ENCODE measurements at places on chromosomes 2 and 18.

DNA sequence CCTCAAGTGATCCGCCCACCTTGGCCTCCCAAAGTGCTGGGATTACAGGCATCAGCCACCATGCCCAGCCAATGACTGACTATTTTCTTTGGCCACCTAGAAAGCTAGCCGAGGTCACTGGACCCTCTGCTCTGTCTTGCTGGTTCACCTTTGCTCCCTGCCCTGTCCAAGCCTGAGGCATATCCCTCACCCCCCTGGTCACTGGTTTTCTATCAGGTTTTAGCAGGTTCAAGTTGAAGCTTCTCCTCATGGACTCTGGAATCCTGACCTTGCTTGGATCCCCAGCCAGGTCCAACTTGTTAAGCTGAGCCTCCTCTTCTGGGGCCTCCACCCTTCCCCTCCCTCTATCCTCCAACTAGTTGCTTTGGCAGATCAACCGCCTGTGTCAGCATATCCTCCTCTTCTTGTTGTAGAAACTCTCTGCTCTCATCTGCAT lies 33.4 kb downstream of the PAX8 start:
- no peak for DNase-seq

- DNase-seq, result no peak
These were observed 10.6 kb upstream of the FAM117B start for GRCh38 chr2:202624133-202624532.

- peak; percentile 46 for DNase-seq
These were observed 32.5 kb upstream of the MRPS9 start for GRCh38 chr2:105005181-105005951.

DNA sequence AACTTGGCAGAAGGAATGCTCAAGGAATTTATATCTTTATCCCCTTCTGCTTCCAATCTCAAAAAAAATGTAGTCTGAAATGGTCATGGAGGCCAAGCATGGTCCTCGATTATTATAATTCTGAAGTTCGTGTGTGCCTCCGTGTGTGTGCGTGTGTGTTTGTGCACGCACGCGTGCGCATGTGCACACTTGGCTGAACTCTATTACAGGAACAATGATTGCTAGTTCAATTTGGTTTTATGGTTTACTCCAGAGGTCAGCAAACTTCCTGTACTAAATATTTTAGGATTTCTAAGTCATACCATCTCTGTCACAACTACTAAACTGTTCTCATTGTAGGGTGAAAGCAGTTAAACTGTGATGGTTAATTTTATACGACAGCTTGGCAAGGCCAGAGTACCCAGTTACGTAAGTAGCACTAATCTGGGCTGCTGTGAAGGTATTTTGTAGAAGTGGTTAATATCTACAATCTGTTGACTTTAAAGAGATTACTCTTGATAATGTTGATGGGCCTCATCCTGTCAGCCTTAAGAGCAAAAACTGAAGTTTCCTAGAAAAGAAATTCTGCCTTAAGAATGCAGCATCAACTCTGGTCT lies 5.8 kb upstream of the MARCHF7 start:
- DNase-seq, result no peak

DNA sequence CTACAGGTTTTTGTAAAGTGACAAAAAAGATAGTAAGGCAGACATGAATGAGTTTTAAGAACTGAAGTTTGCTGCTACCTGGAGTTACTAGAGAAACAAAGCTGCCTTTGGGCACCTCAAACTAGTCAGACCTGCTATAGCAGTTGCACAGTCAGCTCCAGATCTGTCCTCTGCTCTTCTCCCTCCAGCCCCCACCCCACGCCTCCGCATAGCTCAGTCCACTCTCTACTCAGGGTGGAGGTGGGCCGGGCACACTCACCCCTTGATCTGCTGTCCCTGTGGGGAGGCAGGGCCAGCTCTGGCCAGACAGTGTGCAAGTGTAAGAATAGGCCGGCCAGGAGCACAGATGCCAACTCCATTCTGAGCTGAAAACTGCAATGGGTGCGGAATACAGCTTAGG lies 4.1 kb downstream of the SERTAD2 start:
- DNase-seq, result peak; percentile 84

- DNase-seq, result no peak
These were observed 55.2 kb upstream of the RALBP1 start for GRCh38 chr18:9419956-9420631.

DNA sequence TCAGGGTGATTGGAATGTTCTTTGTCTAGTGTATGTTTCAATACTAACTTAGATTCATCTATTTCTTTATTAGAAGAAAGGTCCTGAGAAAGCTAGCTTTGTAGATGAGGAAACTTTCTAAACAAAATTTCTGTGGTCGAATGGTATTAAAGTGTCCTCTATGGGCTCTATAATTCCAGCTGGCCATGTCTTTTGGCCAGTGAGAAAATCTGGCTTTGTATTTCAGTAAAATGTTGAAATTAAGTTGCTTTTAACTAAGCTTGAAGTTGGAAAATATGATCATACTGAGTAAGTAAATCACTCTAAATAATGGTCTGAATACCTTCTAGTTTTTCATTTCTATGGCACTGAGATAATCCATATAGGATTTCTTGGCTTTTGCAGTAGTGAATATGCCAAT lies 148.8 kb downstream of the RDH14 start:
- DNase-seq, result no peak

- DNase-seq, result peak; percentile 90
These were observed 287.4 kb downstream of the PRKCE start for GRCh38 chr2:45938649-45939511.

DNA sequence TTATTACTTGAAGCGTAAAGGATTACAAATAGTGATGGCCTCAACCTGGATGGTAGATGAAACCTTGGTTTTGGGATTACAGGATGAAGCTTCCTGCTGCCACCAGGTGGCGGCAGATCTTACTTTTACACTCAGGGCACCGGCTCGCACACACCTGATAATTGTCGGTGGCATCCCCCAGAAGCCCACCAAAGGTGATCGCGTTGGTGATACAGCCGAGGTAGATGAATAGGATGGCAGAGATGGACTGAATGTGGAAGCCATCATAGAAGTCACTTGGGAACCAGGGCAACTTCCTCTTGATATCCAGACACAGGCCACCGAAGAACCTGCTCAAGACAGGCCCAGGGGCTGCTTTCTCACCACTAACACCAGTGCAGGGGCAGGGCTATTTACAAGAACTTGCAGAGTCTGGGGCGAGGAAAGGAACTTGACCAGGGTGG lies 51.8 kb downstream of the MTHFD2 start:
- peak; percentile 20 for DNase-seq

DNA sequence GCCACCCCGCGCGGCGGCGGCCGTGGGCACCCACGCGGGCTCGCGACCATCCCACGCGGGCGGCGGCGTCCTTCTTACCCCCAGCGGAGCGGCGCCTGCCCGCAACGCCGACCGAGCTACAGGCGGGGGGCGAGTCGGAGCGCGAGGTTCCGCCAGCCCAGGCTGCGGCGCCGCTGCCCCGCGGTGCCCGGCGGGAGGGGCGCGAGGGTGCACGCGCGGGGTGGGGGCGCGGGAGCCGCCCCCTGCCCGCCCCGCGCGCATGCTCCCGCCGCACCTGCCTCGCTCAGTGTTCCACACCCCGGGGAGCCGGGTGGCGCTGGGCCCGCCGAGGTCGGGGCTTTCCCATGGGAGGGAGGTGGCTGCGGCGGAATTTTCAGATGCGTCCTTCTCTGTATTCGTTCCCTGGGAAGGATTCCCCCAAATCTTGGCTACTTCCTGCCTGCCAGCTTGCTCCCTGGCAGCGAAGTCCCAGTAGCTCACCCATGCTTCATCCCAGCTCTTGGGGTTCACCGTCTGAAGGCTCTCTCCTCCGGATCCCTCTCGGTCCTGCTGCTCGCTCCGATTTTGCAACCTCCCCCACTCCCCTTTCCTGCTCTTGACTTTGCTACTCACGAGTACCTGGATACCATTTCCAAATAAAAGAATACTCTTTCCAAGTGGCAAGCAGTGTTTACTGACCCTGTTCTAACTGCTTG lies at the start of gene L3MBTL4:
Gene L3MBTL4 (minus strand): TSS at position 189 of the 695 bp plus-strand sequence. CDS start 103,286 bp downstream, outside the sequence.
- peak; percentile 59 for DNase-seq

DNA sequence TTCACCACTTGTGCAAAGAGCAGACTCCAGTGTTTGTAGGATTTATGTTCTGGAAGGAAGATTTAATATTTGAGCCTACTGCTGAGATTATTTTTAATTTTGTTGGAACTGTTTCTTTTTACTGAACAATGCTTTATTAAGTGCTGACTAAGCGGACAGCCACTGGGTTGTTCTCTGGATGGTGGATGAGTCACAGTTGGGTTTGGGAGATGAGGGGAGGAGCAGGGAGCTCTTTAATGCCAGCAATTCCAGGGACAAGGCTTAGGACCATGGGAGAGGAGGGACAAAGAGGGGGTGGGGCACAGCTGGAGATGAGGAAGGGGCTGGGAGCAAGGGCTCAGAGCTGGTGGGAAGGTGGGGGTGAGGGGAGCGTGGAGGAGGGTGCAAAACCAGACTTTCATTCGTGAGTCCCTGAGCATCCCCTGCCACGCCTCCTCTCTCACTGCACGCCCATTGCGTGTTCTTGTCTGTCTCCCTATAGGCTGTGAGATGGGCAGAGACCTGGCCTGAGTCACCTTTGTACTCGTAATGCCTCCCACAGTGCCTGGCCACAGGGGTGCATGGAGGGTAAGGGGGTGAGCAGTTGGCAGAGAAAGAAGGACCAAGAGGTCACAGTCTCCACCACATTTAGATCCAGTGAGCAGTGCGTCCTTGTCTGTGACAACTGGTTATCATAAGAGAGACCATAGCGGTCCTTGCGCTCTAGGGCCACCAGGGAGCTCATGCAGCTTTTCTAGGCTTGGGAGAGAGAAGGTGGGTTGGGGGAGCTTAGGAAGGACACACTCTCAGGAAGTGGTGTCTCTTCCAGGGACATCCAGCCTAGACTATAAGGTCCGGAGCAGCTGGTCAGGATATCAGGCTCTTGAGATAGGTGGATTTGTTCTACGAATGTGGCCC lies 18.4 kb downstream of the SLC4A3 start:
- no peak for DNase-seq

- DNase-seq, result no peak
These were observed 44.2 kb downstream of the ARID5A start for GRCh38 chr2:96580771-96581170.

DNA sequence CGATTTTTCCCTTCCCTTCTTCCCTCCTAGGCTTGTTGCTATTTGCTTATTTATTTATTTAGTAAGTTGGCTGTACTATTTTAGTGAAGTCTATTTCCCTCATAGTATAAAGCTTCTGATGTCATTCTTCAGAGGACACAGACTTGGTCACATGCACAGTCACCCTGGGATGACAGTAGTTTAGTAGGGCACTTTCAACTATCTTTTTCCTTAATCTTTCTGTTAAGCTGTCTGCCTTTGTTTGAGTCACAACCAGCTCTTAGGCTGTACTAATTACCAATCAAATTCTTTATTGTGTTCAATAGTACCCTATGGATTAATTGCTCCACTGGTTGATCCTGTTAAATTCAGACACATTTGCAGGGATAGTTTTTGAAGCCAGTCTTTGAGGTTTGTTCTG lies 26.9 kb upstream of the RAB31 start:
- no peak for DNase-seq

DNA sequence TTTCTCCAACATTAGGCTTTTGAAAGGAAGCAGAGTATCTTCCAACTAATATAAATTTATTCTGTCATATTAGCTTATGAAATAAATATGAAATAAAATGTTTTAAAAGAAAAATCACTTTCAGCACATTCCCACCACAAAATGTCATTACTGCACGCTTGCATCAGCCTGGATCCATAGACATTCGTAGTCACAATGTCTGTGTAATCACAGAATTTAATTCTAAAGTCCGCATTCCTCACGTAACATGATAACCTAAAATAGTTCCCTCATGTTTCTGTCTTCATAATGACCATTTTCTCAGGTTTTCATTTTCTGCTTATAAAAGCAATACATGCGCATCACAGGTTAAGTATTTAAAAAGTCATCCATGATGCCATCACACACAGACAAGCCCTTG lies 47.1 kb downstream of the HDAC4 start:
- DNase-seq, result no peak

DNA sequence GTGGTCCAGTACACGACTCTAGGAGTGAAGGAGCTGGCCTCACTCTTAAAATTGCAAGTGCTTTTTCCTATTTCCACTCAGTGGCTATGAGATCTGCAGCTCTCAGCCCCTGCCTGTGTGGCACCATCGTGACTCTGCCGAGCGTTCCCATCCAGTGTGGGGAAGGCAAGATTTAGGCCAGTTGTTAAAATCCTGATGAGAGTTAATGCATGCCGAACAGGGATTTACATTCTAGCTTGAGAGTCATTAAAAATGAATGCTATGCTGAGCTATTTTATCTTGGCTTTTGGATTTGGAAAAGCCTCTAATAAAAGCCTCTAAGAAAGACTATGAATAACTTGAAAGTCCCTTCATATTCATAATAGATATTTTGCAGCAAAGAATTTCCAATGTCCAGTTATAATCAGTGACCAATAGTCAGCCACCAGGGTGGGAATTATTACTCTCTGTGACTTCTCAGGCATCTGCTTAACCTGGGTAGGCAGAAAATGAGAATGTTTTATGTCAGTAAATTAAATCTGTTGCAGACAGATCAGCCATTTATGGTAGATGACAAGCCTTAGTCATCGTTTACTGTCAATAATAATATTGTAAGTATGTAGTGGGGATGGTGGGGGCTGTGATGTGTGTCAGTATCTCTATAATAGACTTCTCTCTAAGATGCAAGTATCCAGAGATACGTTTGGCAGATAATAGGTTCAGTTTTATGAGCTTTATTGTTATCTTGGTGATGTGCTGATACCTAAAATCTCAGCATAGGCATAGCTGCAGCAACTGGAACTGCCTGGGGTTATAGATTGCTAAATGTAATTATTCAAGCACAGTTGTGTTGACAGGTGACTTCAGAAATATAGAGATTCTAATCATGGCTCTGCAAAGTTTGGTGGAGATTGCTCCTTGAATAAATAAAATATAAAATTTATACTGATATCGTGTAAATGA lies 207.8 kb downstream of the SOCS6 start:
- DNase-seq, result no peak

GRCh38 chr2:119222863-119223520 lies 642 bp upstream of the STEAP3 start:
- DNase-seq, result no peak

- DNase-seq, result no peak
These were observed 833.1 kb downstream of the BCL11A start for GRCh38 chr2:59720296-59720866.

- no peak for DNase-seq
These were observed 5.8 kb upstream of the ADNP2 start for GRCh38 chr18:80103231-80103630.

- DNase-seq, result no peak
These were observed 2.5 kb downstream of the CRIM1 start for GRCh38 chr2:36357847-36358659.

- DNase-seq, result no peak
These were observed 33.5 kb downstream of the CDC42EP3 start for GRCh38 chr2:37637985-37638384.

- DNase-seq, result no peak
These were observed 85.2 kb downstream of the EML4 start for GRCh38 chr2:42254186-42254895.

- no peak for DNase-seq
These were observed 81.1 kb upstream of the CD302 start for GRCh38 chr2:159879051-159879604.
